ENCODE measurements at places on chromosomes 5 and 9.

- DNase-seq, result no peak
Measured at GRCh38 chr5:40521108-40521785, 158.5 kb upstream of the PTGER4 start.

DNA sequence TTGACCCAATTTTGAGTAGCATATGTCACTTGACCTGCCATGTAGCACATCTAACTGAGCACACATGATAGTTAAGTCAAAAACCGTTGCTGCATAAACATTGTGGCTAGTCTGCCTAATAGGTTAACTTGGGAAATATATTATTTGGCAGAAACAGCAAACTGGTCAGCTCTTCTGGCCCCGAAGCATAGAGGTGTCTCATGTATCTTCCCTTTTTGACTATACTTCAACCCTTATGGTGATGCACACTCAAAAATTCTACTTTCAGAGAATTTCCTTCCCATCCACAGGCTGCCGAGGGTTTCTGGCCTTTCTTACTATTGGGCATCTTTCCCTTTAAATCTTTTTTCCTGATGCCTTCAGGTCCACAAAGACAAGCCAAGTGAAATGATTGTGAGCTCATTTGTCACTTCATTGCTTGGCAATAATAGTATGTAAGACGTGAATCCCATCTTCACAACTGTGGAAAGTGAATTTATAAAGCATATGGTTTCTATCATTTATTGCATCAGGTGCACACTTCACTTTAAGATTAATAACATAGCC, 41.2 kb downstream of the MOCS2 start:
- DNase-seq, result no peak

- no peak for DNase-seq
Measured at GRCh38 chr9:125431741-125432271, 170.2 kb downstream of the GAPVD1 start.

DNA sequence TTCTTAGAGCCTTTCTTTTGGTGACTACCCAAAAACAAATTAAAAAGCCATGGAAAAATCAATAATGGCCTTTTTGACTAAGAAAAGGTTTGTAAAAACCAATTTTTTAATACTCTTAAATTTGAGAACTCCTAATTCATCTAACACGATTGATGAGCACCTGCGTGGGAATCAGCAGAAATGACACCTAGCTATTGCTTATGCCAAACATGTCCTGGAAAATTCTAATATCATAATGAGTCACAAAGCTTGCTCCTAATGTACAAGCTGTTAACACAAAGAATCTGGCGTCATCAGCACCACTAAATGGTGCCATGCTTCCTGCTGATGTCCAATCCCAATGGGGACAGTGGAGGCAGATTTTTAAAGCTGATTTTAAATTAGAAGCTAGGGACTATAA, 146.2 kb upstream of the LRRTM2 start:
- no peak for DNase-seq

DNA sequence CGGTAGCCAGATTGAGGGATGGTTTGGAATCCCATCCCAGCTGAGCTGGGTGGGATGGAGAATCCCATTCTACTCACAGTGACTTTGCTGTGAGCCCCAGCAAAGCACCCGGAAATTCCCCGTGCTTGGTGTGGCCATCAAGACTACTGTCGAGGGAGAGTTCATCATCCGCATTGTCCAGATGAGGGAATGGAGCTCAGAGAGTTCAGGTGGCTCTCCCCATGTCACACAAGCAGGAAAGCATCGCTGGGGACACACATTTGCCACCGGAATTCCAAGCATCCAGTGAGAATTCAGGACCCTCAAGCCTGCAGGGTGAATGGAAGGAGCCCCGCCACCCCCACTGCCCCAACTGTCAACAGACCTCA, 54.4 kb downstream of the HRH2 start:
- DNase-seq, result no peak

- DNase-seq, result no peak
Measured at GRCh38 chr5:52378237-52378636, 409.5 kb upstream of the ITGA1 start.

GRCh38 chr5:160175438-160176218, 53.7 kb upstream of the FABP6 start:
- DNase-seq, result no peak

GRCh38 chr9:113570749-113571711, 107.5 kb downstream of the RGS3 start:
- DNase-seq, result no peak

DNA sequence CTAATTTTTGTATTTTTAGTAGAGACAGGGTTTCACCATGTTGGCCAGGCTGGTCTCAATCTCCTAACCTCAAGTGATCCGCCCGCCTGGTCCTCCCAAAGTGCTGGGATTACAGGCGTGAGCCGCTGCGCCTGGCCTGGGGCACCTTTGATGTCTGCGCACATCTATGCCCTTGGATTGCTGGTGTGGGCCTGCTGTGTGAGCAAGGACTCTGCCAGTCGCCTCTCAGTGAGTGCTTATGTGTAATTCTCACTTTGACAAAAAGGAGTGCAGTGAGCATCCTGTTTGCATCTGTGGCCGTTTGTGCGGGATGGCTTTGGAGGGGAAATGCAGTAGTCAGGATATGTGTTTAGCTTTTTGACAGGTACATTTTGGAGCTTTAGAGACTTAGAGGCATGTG, 9.4 kb downstream of the WDR5 start:
- DNase-seq, result no peak

DNA sequence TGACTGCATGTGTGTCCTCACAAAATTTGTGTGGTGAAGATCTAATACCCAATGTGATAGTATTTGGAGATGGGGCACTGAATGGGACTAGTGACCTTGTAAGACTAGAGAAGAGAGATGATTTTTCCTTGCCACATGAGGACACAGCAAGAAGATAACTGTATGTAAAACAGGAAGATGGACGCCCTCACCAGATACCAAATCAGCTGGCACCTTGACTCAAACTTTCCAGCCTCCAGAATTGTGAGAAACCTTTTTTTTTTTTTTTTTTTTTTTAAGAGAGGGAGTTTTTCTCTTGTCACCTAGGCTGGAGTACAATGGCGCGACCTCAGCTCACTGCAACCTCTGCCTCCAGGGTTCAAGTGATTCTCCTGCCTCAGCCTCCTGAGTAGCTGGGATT, 40.3 kb downstream of the UBTD2 start:
- DNase-seq, result no peak

DNA sequence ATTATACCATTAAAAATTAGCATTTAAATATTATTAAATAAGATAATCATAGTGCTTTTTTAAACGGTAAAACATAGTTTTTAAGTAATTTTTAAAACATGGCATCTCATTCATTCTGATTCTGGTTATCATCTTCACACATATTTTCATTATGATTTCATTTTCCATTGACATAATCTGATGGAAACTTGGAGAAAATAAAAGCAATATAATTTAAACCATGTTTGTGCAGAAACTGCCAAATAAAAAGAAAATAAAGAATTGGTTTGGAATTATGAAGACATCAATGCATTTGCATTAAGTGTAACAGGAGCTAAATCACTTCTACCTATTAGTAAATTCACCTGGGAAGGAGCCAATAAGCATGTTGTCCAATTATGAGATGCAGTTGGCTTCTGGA, 490.1 kb upstream of the CD180 start:
- DNase-seq, result no peak

- no peak for DNase-seq
Measured at GRCh38 chr9:88447431-88447830, 59.2 kb downstream of the SPIN1 start.

- no peak for DNase-seq
Measured at GRCh38 chr9:74643303-74643923, 146.3 kb downstream of the RORB start.

DNA sequence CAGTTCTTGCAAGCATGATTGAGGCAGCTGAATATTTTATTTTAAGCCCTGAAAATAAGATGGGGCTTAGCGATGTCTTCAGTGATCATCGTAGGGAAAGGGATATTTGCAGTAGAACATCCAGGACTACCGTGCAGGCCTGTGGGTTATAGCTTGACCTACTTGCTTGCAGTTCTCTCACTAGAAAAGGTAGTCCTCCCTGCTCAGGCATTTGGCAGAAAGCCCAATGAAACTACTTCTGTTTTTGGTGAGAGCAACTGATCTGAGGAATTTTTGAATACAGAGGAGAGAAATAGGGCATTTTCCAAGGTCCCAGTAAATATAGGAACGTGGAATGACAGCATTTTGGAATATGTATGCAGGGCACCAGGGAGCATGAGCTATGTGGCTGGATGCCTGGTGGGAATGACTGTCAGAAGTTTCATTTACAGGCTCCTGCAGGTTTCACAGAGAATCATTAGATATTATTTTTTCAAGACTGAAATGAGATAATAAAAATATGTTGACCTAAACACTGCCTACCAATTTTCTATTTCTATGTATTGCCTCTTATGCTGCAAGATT, 417.9 kb upstream of the ACTBL2 start:
- DNase-seq, result no peak

GRCh38 chr9:12539580-12539975, 153.6 kb upstream of the TYRP1 start:
- DNase-seq, result no peak

- DNase-seq, result peak; percentile 60
Measured at GRCh38 chr5:132473019-132473531, 17.5 kb downstream of the IRF1 start.

DNA sequence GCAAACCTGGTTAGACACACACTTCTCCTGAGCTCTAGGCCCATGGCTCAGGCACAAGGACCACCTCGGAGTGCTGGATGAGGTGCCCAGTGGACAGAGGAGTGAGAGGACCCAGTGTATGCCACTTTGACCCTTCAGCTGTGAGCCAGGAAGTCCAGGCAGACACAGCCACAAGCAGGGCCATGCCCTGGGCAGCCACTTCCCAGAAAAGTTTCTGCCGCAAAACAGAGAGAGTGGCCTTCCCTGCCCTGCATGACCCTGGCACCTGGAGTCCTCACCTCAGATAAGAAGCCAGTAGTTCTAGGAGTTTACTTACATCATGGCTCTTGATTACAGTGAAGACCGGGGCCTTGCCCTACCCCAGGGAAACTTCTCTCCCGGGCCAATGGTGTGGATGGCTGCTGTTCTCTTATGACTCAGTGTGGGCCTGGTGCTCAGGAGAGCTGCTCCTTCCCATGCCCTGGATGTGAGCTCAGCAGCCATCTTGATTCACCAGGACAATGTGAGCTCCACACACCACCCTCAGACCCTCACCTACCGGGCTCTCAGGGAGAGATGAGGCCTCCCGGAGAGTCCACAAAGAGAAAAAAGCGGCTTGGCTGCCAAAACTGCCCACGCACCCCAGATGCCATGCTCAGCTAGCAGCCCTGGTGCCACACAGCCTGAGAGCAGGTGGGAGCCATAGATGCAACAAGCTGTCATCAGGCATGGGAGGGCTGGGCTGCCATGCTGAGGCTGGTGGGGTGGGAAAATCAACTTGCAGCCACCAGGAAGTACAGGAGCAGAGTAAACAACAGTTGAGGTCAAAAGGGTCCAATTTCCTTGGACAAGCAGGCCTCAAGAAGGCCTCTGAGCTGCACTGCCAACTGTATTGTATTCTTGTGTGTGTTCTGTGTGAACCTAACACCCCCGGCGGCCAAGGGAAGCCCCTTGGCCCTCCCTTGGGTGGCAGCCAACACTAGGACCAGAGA, 11.7 kb upstream of the IRF1 start:
- DNase-seq, result no peak

GRCh38 chr9:14031810-14032209, 282.1 kb downstream of the NFIB start:
- DNase-seq, result no peak

GRCh38 chr9:83449983-83450382, 88.2 kb downstream of the FRMD3 start:
- no peak for DNase-seq

DNA sequence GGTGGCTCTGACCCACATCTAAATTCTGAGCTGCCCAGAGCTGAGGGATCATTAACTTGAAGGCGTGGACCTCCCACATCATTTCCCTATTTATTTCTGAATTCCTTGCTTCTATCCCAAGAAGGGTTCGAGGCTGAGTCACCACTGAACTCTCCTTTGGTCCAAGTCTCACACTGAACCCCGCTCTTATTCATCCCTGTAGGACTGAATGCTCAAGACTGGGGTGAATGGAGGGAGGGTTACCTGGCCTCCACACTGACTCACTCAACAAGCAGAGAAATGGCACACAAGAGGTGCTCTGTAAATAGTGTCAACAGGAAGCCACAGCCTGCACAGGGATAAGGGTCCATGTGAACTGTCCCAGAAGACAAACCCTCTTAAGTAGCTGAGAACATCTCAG, 79.1 kb upstream of the FSTL4 start:
- no peak for DNase-seq

GRCh38 chr5:37222181-37222580, 27.0 kb downstream of the CPLANE1 start:
- DNase-seq, result no peak

DNA sequence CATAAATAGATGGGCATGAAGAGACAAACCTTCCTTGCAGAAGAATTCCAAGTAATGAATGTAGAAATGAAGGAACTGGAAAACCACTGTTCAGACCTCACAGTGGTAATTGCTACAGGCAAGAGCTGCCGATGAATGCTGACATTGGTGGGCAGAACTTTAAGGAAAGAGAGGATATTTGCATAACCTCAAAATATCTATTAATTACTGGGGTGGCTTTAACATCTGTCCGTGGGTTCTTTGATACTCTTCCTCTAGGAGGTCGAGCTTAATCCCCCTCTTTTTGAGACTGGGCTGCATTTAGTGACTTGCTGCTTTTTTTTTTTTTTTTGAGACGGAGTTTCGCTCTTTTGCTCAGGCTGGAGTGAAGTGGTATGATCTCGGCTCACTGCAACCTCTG, 34.7 kb downstream of the LAMC3 start:
- DNase-seq, result no peak

GRCh38 chr5:96372726-96373380, 60.2 kb downstream of the PCSK1 start:
- no peak for DNase-seq

DNA sequence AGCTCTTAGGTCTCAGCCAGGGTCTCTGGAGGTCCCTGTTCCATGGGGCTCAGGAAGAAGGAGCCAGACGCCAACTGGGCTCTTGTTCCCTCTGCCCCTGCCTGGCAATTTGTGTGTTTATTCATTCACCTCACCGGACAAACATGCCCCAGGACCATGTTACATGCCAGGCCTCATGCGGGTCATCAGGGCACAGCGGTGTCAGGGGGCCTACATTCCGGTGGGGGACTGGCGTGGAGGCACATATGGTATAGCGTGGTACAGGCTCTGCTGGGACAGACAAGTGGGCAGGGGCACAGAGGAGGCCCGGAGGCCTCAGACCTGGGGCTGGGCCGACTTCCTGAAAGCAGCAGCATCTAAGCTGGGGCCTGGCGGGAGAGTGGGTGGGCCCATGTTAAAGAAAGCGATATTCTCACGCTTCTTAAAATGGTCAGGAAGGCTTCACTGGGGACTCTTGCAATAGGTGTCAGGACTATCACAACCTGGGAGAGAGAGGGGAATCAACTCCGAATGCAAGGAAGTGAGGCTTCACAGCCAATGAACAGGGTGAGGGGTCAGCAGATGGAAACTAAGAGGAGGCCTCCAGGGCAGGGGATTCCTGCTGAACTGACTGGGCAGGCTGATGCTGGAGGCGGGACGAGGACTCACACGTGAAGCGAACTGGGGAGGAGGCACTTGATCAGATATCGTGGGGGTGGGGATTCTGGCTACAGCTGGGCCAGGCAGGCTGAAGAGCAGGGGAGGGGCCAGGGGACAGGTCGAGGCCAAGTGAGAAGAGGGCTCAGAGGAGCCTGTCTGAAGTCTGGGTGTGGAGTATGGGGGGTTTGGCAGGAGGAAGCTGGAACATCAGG, 41.9 kb downstream of the NCS1 start:
- DNase-seq, result no peak

GRCh38 chr9:37290366-37290939, 132.0 kb upstream of the GRHPR start:
- no peak for DNase-seq
